ENCODE measurements at places on chromosomes 4 and X.

- no peak for DNase-seq
Measured at GRCh38 chr4:178198691-178199090, 756.5 kb upstream of the AGA start.

DNA sequence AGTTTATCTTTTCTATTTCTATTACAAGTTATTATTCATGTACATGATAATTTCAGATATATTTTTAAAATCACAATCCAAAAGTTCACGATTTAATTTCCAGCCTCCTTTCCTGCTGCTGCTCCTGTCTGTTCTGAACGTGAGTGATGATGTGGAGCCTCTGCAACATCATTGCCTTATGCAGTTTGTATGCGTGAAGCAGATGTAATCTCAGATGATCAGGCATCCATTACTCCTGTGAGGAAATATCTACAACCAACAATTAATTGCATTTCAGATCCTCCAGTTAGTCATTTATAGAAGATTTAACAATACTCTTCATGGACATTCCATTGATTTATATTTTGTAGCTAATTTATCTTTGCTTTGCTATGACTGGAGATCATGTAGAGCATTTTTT lies 668.7 kb upstream of the EPHA5 start:
- DNase-seq: no peak

GRCh38 chrX:115895678-115896329 lies 274.7 kb upstream of the AGTR2 start:
- no peak for DNase-seq

GRCh38 chr4:150181536-150181935 lies 103.3 kb downstream of the DCLK2 start:
- DNase-seq: no peak

- no peak for DNase-seq
Measured at GRCh38 chr4:74414149-74414809, 30.7 kb upstream of the AREG start.

- DNase-seq: no peak
Measured at GRCh38 chr4:17619416-17620105, 5.1 kb downstream of the MED28 start.

- peak; percentile 1 for DNase-seq
Measured at GRCh38 chr4:142707401-142707800, 138.7 kb downstream of the INPP4B start.

DNA sequence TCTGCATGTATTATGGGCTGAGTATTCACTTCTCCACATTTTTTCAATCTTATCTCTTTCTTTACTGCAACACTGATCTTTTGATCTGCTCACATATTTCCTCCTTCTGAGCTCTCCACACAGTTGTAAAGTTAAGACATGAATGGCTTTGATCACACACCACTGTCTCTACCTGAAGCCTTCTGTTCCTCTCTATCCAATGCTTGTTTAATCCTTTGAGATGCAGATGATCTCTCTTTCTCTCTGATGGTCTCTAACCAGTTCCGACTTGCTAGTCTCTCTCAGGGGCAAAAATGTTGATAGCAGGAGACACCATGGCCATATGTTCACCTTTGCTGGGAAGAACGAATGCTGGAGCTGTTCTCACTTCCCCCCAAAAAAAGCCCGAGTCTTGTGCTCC lies 162.4 kb downstream of the UNC5C start:
- no peak for DNase-seq

- no peak for DNase-seq
Measured at GRCh38 chr4:24795666-24796381, 451 bp downstream of the SOD3 start.

- no peak for DNase-seq
Measured at GRCh38 chrX:120801426-120801825, 74.2 kb downstream of the CT47B1 start.

- no peak for DNase-seq
Measured at GRCh38 chr4:71773004-71773403, 10.9 kb downstream of the GC start.

DNA sequence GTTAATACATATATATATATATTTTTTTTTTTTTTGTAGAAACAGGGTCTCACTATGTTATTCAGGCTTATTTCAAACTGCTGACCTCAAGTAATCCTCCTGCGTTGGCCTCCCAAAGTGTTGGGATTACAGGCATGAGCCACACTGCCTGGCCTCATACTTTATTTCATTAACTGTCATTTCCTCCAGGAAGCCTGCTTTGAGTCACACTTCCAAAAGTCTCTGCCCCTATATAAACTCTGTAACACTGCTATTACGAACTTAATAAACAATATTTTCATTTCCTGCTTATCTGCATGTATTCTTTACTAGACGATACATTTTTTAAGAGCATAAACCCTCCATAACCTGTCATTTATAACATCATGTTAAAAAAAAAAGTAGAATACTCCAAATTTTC lies 167.2 kb downstream of the WDFY3 start:
- DNase-seq: no peak

- no peak for DNase-seq
Measured at GRCh38 chr4:36556984-36557383, 275.6 kb downstream of the DTHD1 start.

DNA sequence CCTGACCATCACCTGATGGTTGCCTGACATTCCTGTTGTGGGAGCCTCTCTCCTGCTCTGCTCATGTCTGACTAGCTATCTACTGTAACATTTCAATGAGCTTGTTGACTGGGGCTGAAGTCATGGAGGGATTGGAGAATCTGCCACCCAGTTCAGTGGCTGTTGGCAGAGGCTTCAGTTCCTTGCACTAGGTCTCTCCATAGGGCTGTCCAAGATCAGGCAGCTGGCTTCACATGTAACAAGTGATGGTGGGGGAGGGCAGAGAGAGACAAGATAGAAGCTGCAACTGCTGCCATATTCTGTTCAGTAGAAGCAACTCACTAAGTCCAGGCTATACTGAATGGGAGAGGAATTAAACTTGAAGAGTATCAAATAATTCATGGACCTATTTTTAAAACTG lies 14.1 kb upstream of the CCNI start:
- DNase-seq: no peak

GRCh38 chrX:81301877-81302276 lies 100.0 kb downstream of the SH3BGRL start:
- DNase-seq: no peak

DNA sequence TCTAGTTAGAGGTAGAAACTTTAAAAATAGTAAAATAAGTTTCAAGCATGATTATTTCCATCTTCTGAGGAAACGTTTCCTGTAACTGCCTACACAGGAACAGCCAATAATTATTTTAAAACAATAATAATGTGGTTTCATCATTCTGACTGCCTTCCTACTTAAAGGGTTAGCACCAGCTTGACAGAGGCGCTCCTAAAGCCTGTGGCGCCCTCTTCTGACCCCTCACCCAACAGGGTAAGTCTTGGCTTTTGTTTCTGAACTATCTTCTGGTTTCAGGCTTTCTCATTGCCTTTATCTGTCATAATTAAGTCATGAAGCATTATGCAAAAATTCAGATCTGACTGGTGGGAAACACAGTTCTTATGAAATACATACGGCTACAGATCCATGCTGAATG lies 96.7 kb downstream of the ITM2A start:
- peak; percentile 63 for DNase-seq

DNA sequence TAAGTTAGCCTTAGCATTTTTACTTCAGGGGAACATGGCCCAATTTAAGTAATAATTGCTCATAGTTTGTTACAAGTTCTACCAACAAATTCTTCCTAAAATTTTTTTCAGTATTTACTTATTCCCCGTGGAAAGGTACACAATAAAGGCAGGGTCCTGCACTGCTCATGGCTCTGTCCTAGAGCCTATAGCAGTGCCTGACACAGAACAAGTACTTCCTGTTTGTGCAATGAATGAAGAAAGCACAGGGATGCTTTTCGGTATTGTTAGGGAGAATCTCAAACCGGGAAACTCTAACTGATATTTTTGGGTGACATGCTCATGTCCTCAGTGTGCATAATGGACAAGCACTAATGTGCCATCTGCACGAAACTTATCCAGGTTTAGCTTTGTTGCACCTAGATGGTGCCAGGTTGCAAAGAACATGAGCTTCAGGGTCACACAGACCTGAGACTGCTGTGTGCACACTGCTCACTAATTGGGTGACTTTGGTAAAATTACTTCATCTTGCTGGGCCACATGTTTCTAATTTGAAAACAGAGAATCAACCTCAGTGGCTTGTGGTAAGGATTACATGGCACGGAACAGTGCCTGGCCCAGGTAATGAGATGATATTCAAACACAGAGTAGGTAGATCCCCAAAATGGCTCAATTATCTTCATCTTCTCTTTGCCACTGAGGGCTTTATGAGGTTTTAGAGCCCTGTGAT lies 175.8 kb upstream of the NPY2R start:
- no peak for DNase-seq

DNA sequence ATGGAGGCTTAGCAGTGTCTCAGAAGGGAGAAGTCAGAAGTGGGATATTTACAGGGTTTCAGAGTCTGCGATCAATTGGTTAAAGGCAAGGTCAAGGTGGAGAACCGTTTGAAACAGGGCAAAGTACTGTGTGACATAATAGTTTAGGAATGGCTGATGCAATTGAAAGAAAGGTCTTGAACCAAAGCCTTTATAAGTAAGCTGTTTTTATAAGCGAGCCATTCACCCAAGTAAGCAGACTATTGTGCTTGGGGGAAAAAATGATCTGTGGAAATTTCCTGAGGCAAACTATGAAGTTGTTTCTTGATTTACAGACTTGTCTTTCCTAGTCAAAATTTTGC lies 327.3 kb downstream of the CAMK2D start:
- DNase-seq: no peak

- no peak for DNase-seq
Measured at GRCh38 chrX:10015355-10015722, 48.2 kb downstream of the CLDN34 start.

- DNase-seq: peak; percentile 25
Measured at GRCh38 chr4:31045724-31046318, 325.7 kb downstream of the PCDH7 start.

- DNase-seq: no peak
Measured at GRCh38 chr4:7199129-7199725, 6.9 kb downstream of the SORCS2 start.

- peak; percentile 64 for DNase-seq
Measured at GRCh38 chrX:47579537-47579936, 2.7 kb upstream of the TIMP1 start.

DNA sequence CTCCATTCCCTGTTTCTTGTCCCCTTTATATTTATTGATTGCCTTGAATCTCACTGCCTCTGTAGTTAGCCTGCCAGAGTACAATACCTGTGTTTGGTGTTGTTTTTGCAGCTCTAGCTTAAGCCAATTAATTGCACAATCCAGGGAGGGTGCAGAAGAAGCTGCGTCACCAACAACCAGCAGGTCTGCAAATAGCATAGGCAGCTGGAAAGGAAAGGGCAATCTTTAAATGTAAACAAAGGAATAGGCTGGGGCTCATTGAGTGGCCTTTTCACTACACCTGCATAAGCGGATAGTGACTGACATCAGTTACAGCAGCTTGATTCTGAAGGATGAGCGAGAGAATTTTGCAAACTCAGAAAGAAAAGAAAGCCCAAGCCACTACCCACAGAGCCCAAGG lies 106.8 kb upstream of the RAI2 start:
- DNase-seq: no peak

DNA sequence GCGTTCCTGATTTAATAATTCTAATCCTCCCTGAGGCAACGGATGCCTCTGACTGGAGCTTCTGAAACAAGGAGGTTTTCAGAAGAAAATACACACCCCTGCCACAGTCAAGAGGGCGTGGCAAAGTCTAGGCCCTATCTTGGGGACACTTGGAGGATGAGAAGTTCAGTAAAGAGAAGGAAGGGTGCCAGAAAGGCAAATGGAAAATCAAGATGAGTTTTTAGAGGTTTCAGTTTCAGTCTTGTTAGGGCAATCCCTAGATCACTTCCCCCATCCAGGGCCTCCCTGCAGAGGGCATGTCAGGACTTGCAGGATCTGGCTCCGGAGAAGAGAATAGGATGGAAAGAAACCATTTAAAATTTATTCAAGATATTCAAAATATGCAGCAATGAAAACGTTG lies 28.5 kb upstream of the FGF2 start:
- no peak for DNase-seq

DNA sequence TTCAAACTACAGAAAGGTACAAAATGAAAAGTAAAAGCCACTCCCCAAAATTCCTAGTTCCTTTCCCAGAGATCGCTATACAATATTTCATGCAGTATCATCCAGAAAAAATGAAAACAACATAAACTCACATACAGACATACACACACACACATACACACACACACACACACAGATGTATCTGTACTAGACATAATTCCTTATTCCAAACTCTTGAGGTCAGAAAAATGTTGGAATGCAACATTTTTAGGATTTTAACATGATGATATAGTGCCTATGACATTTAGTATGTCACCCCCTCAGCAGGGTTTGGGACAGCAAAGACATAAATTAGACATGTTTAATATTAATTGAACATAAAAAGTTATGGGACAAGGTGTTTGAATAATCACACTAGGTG lies 73.4 kb upstream of the LHFPL1 start:
- no peak for DNase-seq

DNA sequence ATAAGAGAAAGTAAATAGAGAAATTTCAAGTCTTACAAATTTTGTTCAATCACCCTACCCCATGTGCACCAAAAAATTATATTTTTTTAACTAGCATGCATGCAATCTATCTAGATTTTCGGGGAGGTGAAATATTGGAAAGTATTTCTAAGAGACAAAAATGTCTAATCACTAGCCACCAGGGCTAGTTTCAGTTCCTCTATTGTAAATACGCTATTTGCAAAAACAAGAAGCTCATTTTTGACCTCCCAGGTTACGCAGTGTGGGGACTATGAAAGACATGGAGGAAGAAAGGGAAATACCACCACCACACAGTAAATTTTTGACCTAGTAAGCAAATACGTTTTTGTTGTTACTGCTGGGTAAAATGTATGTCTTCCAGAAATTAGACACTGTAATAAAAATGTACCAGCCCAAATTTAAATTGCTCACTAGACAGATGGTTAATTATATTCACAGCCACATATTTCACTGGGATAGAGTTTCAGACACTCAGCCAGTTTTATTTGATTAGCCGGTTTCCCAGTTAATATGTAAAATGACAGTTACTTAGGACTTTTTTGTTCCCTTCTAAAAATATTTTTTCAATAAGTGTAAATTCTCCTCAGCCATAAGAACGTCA lies 2.2 kb downstream of the NEXMIF start:
- DNase-seq: peak; percentile 62

- no peak for DNase-seq
Measured at GRCh38 chrX:50967736-50968135, 57.2 kb downstream of the BMP15 start.

- no peak for DNase-seq
Measured at GRCh38 chr4:8135666-8136065, 22.9 kb downstream of the ABLIM2 start.

GRCh38 chrX:35826503-35826902 lies 28.4 kb downstream of the MAGEB16 start:
- DNase-seq: no peak

GRCh38 chr4:188414441-188414840 lies 275.2 kb downstream of the TRIML1 start:
- no peak for DNase-seq

Measured in NB4 (cell line).